Stimulated activated CD8-positive, alpha-beta memory T cell treated with anti-CD3 and anti-CD28 coated beads, Interleukin-12 subunit alpha, Interleukin-12 subunit beta, amount 100 ng/mL, for 4 hours (primary cell): ENCODE measurements at places on chromosomes 4 and X.

DNA sequence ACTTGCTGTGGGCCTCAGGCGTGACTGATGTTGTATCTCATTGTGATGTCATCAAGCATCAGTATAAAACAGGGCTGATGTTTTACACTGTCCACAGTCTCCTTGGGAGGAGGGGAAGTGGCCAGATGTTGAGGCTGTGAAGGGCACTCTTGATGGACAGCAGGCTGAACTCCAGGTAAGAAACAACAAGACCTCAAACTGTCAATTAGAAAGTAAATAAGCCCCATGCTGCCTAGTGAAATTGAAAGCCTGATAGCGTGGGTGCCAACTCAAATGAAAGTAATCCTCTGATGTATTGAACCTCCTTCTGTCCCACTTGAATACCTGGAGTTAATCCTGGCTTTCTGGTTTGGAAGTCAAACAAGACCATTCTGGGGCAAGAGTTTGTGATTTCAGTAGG, 19.7 kb downstream of the VSIG1 start:
- no peak for DNase-seq

DNA sequence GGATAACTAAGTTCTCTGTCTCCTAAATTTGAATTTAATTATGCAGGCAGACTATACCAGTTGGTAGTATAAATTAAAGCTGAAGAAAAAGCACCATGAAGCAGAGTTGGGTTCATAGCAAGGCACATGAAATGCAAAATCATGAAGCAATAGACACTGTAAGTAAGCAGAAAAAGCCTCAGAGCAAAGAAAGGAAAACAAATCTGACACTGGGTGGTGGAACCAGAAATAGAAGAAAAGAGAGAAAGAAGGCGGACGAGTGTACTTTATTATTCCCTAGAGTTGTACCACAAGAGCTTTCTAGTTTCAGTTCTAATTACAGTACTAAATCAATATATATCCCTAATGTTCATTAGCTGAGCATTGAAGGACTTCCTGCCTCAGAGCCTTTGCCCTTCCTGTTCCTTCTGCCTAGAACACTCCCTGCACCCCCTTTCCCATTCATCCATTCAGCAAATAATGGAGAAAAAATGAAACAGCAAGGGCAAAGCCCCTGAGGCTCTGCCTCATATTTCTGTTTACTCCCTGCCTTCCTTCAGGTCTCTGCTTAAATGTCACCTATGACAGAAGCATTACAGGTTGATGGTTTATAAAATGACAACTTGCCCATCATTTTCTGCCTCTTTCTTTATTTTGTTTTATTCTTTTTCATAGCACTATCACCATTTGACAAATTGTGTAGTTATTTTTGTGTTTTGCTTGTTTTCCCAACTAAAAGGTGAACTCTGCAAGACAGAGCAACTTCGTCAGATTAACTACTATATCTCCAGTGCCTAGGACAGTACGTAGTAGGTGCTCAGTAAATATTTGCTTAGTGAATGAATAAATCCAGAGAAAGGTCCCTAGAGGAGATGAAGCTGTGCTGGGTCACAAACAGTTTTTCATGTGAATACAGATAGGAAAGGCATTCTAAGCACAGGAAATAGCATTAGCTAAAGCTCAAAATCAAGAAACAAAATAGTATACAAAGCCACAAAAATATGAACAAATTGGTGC, 154.0 kb upstream of the RASGEF1B start:
- DNase-seq = no peak

GRCh38 chr4:140635606-140636005, 66.8 kb upstream of the UCP1 start:
- DNase-seq = no peak

- DNase-seq = no peak
Observed at GRCh38 chrX:10048707-10049106, 81.5 kb downstream of the CLDN34 start.
